ENCODE measurements at places on chromosomes 13 and 19.

GRCh38 chr13:98405690-98406344, 171.1 kb downstream of the STK24 start:
- DNase-seq, result no peak

- no peak for DNase-seq
Observed at GRCh38 chr19:2290441-2291184, 8.6 kb upstream of the PEAK3 start.

DNA sequence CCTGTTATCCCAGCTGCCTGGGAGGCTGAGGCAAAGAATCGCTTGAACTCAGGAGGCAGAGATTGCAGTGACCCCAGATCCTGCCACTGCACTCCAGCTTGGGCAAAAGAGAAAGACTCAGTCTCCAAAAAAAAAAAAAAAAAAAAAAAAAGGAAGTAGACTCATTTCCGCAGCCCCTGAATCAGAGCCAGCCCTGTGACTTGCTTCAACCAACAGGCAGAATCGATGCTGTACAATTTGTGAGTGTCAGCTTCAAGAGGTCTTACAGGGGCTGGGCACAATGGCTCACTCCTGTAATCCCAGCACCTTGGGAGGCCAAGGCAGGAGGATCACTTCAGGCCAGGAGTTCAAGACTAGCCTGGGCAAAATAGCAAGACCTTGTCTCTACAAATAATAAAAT, 12.8 kb downstream of the ANKRD27 start:
- DNase-seq, result no peak

GRCh38 chr19:18023622-18024251, 15.8 kb downstream of the ARRDC2 start:
- DNase-seq, result no peak

GRCh38 chr13:67303661-67304333, 73.7 kb upstream of the PCDH9 start:
- DNase-seq, result no peak

DNA sequence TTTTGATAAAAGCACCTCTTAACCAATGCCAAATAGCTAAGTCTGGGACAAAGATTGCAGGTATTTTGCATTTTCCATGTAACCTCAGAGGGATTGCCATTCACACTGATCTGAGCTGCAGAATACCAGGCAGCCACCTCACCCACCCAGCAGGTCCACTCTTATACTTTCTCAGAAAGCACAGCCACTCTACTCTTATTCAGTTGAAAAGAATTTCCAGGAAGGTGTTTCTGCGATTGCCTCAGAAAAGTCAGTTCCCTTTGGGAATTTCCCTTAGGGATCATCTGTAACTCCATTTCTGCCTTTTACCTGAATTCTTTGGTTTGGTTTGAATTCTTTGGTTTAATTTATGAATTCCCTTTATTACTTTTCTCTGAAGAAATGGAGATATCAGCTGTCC, 904 bp upstream of the ALOX5AP start:
- DNase-seq, result peak; percentile 9

DNA sequence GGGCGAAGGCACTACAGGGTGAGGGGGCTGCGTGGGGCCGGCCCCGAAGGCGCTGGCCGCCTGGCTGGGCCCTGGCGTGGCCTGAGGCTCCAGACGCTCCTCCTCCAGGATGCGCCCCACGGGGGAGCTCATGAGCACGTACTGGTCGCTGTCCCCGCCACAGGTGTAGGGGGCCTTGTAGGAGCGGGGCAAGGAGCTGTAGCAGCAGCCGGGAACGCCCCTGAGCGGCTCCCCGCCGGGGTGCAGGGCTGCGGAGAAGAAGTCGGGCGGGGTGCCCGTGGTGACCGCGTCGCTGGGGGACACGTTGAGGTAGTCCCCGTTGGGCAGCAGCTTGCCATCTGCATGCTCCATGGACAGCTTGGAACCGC, 3.0 kb downstream of the IRS2 start:
- DNase-seq, result no peak

DNA sequence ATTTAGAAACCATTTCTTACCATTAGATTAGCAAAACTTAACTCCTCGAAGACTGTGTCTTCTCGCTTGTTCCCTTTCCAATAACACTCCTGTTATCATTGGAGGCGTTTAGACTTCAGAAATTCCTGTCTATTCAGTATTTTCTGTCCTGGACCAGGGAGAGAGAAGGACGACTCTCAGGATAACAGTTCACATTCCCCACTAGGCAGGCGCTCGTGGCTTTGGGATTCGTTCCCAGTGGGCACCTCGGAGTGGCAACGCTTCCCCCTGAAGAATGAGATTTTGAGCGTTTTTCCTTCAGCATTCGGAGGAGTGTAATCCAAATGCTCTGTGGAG, 429 bp upstream of the ZNF225 start:
- DNase-seq, result no peak

GRCh38 chr13:111251646-111252445, 68.6 kb upstream of the TEX29 start:
- no peak for DNase-seq
